ENCODE measurements at places on chromosomes 2 and 18.

DNA sequence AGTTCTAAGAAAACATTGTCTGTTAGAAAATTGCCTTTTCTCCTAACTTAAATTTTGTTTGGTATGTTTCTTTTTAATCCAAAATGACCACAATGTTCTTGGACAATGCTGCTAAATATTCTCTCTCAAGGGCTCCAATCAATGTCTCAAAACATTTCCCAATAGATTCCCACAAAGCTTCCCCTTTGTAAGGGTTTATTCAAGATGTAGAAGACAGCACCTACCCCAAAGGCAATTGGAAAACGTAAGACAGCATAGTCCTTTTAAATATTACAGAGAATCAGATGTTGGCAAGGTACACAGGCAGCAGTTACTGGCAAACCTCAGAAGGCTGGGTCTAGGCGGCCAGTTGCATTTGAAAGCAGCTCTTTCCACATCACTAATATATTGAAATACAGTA is 18.3 kb upstream of the RIF1 start:
- no peak for DNase-seq

GRCh38 chr2:54936766-54937165 is 113.5 kb downstream of the RTN4 start:
- DNase-seq, result no peak

DNA sequence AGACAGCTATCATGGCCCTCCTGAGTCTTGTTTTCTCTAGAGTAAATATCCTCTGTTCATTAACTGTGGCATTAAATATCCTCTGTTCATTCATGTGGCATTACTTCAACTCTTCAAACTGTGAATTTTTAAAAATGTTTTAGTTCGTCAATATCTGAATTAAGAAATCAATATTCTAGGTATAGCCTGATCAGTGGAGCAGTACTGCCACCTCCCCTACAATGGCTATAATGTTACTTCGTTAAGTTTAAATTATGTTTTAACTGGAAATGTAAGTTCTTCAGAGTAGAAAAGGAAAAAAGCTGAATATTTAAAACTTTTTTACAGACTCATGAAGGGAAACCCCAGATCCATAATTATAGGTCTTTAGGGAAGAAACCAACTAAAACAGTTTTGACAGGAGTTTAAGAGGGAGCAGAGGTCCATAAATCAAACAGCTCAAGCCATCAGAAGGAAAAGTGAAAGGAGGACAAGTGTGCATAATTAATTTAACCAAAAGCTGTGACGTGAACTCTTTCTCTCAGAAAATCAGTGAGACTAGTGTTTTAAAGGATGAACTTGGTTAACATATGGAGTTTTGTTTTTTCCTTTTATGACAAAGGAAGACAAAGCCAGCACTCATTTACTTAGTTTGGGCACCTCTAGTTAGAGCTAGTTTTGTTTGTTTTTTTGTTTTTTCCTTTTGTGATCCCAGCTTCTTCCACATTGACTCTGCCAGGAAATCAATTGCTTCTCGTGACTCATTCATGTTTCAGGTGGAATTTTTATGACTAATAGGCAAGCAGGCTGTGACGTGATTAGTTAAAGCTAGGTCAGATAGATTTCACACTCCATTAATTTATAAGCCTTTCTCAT is 44.9 kb downstream of the RBBP8 start:
- no peak for DNase-seq

DNA sequence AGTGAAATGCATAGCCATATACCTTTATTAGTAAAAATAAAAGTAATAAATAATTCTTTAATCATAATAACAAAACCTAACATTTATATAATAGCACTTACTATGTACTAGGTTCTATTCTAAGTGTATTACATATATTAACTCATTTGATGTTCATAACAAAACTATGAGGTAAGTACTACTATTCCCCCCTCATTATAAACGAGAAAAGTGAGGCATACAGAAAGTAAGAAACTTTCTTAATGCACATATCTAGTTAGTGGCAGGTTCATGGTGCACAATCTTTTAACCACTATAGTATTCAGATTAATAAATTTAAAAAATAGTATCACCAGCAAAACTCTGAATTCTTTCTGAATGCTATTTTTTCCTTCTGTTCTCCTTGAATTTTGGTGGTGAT is 27.5 kb downstream of the TRPM8 start:
- DNase-seq, result no peak

GRCh38 chr18:9453283-9453682 is 22.0 kb upstream of the RALBP1 start:
- no peak for DNase-seq

DNA sequence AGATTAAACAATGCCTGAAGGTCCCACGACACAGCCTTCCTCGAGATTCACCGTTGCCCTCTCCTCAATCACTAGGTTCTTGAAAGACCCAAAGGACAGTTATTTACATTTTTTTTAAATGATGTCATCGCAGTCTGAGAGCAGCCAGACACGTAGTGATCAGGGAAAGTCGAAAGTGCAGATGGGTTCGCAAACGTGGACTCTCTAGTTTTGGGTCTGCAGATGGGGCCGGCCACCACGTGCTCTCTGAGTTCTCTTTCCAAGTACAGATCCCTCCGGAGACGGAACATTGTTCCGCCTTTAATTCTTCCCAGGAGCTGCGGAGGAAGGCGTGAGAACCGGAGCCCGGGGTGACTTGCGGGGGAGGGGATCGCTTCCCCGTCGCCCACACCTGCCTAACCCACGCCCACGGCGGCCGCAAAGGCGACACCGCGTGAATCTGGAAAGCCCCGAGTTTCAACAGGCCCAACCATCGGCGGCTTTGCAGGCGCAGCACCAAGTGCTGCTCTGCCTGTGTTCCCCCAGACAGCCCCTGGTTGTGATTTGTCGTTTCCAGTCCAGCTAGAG is 54.3 kb downstream of the PKDCC start:
- DNase-seq, result peak; percentile 82

DNA sequence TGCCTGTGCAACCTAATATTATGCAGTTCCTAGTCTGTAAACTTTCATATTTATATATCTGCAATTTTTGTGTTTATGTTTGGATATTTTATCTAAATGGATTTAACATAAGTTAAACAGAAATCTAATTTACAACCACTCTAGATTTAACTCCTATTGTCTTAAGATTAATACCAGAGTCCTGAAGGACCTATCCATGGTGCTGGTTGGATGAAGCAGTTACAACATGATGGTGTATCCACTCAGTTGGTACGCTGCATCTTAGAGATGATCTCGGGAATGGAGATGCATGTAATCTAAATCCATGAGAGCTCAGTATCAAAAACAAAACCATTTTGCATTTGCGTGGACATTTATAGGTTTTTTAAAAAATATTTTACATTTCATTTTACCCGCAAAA is 745.9 kb upstream of the SLC8A1 start:
- no peak for DNase-seq

All from stimulated activated CD4-positive, alpha-beta T cell treated with anti-CD3 and anti-CD28 coated beads, Interleukin-15, amount 100 ng/mL, for 1 hour (primary cell).